ENCODE measurements at places on chromosomes 3 and 15. TPM values are rescaled to one million over a fixed set of nuclear protein-coding genes. Genes with fewer than 3 reads are reported as not detected.

GRCh38 chr3:37093481-37093880 is 80.9 kb downstream of the LRRFIP2 start:
- DNase-seq: no peak

DNA sequence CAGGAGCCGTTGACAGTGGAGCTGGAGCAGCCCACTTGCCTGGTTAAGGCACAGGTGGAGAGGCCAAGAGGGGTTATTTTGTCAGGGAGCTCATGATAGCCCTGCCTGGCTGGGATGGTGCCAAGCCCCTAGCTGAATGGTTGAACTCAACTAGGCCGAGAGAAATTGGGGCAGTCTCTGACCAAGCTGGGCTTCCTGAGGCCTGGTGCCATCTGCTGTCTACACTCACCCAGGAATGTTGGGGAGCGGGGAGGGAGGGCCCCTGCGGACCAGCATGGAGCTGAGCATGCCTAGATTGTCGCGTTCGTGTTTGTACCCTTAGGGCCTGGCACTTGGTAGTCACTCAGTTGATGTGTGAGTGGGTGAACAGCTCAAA is 1.2 kb downstream of the BRPF1 start:
- DNase-seq: peak; percentile 39

DNA sequence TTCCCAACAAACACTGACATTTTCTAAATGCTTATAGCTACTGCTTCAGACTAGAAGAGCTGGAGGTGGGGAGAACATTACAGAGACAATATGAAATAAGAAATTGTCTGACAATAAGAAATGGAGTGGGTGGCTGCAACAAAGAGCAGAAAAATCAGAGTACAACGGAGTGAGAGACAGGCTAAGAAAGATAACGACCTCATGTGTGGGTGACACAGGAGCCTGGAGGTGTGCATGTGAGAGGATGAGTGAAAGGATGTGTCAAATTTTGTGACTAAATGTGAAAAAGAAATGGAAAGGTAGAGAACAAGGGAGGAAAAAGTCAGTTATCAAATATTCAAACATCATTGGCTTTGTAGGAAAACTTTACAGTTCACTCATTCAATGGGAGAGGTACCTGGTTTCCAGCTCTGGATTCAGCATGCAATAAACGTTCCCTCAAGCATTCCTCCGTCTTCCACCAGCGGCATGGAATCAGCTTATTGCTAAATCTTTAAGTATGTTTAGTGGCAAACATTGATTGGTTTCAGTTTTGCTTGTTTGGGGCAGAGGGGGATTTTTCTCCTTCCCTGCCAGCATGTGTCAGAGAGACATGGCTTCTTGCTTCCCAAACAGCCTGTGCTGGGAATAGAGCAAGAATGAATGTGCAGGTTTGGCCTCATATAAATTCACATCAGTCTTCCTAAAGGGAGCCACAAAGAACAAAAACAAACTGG is 103.8 kb upstream of the CHRM5 start:
- no peak for DNase-seq

The CD200 gene
- total RNA-seq: 6.7 TPM

GRCh38 chr3:52483577-52484381 is 11.4 kb upstream of the STAB1 start:
- DNase-seq: peak; percentile 26

The IL17RE gene
- total RNA-seq: 1.8 TPM

DNA sequence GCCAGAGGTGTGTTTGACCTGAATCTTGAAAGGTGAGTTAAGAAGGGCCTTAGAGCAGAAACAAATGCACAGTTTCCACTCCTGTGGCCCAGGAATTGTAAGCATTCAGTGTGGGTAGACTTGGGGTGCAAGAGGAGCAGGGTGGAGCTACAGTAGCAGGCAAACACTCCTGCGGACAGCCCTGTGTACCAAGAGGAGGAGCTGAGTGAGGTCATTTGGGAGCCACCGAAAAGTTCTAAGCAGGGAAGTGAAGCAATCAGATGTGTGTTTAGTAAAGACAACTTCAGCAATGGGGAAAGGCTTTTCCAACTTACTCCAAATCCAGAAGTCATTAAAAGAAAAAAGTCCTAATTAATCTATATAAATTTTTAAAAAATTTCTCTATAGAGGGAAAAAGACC is 99.3 kb downstream of the ARHGEF26 start:
- DNase-seq: no peak

DNA sequence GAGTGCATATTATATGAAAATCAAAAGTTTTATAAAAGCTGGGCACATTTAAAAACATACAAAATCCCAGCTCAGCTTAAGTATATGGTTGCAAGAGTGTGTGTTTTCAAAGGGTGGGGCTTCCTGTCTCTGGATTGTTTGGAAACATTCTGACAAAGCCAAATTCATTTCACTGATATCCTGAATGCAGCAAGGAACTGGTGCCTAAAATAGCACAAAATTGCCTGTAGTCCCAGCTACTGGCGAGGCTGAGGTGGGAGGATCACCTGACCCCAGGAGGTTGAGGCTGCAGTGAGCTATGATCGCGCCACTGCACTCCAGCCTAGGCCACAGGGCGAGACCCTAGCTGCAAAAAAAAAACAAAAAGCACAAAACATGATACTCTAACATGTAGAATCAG is 13.0 kb upstream of the TJP1 start:
- peak; percentile 57 for DNase-seq

The ZPLD1 gene
- not detected for total RNA-seq

DNA sequence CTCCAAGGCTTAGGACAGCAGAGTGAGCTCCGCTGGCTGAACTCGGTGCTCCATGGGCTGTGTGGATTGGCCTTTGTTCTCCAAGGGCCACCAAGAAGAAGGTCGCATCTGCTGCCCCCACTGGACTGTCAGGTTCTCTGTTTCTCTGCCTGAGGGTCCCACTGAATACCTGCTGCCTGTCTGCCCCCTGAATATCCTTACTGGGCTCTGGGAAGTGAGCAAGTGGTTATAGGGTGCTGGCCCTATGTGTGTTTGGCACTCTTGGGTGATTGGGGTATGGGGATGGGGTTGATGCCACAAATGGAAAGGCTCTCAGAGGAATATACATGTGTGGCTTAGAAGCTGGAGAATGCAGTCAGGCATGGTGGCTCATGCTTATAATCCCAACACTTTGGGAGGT is 82.3 kb downstream of the THSD4 start:
- DNase-seq: no peak

The MORC1 gene
- total RNA-seq: not detected

DNA sequence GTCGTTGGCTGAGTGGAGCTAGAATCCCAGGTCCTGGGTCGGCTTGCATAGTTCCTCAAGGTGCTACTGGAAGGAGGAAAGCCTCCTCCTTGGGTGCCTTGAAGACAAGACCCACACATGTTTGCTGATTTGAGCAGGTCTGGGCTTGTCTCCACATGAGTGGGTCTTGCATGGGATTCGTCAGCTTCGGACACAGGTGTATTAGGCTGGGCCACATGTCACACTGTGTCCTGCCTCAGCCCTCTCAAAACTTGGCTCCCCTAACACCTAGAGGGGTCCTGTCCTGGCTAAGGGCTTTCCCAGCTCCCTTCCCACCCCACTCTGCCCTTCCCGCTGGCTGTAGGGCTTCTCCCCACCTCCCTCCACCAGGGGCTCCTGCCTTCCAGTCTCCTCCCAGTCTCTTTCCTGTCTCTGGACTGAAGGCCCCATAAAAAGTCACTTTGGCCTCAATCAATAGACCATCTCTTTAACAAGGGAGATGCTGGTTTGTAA is 73.0 kb upstream of the ADPGK start:
- DNase-seq: no peak

The MOBP gene
- 0.10 TPM for total RNA-seq

The NPAP1 gene
- total RNA-seq: not detected

The NSUN3 gene
- total RNA-seq: 6.6 TPM

The SLC51B gene
- total RNA-seq: not detected

The BFSP2 gene
- not detected for total RNA-seq

The EXD1 gene
- total RNA-seq: not detected

Measured in left cardiac atrium (tissue), 4 donors.